Stimulated activated CD8-positive, alpha-beta memory T cell treated with anti-CD3 and anti-CD28 coated beads, Interleukin-7, amount 100 ng/mL, for 1 hour (primary cell): ENCODE measurements at places on chromosomes 3 and 15.

DNA sequence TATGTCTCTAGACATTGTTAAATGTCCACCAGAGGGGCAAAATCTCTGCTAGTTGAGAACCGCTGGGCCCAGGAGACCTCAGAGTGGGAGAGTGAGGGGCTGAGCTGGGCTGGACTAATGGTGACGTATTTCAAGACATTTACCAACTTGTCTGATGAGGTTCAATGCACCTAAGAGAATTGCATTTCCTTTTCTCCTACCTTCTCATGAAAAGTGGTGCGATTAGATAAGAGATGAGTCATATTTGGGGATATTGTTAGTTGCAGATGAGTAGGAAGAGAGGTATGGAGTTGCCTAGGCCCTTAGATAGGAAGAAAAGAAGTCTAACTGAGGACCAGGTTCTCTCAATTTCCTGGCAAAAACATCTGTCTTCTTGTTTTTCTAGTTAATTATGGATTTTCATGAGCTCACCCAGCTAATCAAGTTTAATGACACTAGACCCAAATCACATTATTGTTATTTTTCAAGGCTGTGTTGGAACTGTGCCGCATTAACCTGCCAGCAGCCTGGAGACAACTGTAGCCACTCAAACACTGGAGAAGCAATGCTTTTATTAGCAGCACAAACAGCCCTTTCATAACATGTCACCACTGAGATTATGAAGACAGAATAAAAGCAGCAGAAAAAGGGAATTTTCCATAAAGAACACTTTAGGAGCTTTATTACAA lies 144.2 kb downstream of the PDCD6IP start:
- no peak for DNase-seq

DNA sequence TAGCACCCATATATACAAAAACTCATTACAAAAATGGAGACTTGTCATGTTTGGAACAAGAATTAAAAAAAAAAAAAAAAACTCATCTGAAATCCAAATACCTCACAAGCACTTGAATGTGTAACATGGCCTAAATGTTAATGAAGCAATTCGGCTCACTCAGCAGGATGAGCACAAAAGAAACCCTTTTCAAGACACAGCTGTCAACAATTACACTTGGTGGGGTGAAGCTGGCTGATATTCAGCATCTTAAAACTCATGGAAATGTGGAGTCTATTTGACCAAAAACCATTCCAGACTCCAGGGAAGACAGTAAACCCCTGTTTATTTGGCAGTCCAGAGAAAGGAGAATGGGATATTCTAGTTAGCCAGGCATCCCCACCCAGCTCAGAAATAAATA lies 205.4 kb upstream of the TSC22D2 start:
- no peak for DNase-seq

DNA sequence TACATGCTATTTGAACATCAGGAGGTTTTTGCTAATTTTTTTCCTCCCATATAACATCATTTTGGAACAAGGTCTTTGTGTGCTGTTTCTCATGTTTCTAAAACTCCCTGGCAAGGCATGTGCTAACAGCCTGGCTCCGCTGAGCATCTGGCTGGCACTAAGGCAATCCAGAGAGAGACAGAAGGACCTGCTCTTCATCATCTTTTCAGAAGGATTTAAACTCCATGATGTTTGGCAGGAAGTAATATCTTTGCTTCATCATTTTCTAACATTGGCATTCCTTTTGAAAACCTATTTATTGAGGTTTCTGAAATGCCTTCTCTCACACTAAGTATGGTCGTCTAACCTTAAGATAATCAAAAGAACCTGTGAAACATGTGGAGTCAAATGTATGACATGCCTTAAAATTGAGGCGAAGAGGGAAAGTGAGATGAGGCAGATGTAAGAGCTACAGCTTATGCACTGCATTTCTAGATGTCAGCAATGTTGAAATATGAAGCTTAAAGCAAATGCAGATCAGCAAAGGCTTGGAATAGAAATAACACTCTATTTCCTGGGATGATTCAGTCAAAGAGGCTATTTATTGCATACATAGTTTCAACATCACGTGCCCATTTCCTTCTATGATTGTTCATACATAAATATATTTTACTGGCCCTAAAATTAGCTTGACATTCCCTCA lies 592.0 kb downstream of the ZNF385D start:
- no peak for DNase-seq

GRCh38 chr3:196178993-196179379 lies 32.2 kb downstream of the ZDHHC19 start:
- DNase-seq: no peak

GRCh38 chr15:41848631-41849030 lies 10.0 kb downstream of the PLA2G4B start:
- no peak for DNase-seq

GRCh38 chr3:197030379-197031314 lies 1.0 kb upstream of the MELTF start:
- DNase-seq: no peak

DNA sequence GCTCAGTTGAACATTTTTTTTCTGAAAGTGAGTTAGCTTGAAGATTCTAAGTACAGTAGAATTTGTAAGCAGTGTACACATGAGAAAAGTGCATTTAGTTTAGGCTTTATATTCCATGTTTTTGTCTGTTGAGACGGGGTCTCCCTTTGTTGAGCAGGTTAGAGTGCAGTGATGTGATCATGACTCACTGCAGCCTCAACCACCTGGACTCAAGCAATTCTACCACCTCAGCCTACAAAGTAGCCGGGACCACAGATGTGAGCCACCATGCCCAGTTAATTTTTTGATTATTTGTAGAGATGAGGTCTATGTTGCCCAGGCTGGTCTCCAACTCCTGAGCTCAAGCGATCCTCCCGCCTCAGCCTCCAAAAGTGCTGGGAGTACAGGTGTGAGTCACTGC lies 5.3 kb upstream of the CSNK1G1 start:
- DNase-seq: no peak

- no peak for DNase-seq
Observed at GRCh38 chr3:178325330-178325729, 210.9 kb upstream of the KCNMB2 start.
